ENCODE measurements at places on chromosomes 3 and 15.

DNA sequence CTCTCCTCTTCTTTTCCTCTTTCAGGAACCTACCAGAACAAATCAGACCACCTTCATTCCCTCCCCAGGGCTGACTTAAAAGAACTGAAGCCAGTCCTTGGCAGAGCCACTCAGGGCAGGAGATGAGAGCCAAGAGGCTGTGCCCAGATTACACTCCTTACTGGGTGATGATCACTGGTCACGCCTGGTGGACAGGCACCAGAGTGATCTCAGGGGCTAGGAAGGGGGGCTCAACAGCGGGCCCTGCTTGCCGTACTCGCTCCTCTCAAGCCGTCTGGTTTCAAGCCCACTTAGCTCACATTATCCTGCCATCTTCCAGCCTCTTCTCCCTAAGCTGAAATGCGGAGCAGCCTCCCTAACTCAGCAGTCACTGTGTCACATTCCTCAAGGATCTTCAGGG lies 1.7 kb upstream of the FAH start:
- no peak for DNase-seq

DNA sequence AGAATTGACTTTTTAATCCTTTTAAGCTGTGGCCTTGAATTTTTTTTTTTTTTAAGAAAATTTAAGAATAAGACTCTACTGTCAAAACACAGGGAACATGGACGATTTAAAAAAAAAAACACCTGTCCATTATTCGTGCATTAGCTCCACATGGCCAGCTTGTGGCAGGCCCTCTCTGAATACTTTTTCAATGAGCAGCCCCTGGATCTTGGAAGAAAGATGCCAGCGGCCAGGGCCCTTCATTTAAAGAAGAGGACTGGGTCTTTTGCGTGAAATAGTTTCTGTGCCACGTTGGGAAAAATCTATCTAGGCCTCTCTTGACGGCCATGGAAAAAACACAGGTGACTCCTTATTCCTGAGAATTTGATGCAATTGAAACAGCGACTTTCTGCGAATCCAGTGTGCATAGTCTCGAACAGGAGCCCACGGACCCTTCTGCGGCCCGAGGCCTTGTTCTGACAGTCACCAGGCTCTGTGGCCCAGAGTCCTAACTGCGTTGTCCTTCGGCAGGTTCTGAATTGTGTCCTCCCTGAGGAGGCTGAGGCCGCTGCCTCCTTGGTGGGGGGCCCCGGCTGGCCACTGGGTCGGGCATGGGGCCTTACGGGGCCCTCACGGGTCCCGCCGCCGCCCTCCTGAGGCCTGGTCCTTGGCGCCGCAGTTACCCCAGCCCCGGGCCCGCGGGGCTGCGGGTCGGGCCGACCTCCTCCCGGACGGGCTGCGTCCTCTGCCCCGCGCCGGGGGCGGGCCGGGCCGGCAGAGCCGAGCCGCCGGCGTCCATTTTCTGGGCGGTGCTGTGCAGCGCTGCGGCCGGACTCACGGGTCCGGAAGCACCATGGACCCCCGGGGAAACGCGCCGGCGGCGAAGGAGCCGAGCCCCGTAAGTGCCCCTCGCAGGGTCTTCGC lies 33.5 kb downstream of the ZBTB38 start:
- DNase-seq: no peak

GRCh38 chr3:48155122-48155521 lies 33.1 kb downstream of the CDC25A start:
- no peak for DNase-seq

DNA sequence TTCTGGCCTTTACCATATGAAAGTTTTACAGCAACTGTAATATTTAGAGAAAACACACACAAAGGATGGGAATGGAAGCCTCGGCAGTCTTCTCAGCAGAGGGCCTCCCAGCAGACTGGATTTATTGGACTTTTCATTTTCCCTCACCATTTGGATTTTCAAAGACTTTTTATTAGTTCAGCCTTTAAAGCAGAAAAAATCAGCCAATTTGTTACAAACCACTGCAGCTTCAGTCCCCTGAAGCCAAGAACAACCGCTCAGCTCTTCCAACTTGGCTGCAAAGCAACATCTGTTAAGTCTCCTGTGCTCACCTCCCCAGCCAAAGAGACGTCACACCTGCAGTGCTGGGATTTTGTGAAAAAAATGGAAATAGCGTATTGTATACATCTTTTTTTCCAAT lies 120.8 kb downstream of the GMPS start:
- DNase-seq: no peak

GRCh38 chr3:113498221-113499005 lies 16.5 kb downstream of the SPICE1 start:
- DNase-seq: no peak

DNA sequence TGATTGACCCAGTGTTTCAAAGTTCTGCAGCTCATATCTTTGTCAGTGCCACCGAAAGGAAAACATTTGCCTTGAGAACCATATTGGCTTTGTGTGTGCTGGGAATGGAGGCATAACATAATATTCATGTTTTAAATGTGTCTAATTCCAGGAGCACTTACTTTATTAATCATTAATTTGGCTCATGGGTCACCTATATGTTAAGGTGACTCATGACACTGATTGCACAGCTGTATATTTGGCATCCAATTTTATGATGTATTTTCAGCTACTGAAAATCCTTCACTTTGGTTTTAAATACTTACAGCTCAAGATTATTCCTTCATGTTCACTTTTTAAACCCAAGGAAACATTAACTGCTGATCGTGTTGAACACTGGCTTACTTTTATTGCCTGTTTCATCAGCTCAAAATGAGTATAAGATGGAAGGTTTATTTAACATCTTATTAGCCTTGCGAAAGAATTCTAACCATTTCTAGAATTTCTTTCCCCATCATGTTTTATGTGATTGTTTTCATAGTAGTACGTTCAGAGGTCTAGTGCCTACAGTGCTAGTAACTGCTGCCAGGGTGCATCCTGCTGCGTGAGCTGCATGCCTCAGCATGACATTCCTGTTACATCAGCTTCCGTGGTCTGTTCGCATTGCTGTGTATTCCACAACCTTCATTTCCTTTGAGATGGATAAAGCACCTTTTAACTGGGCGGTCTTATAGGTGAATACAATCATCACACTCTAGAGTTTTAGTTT lies 63.7 kb downstream of the LRCH3 start:
- DNase-seq: no peak

GRCh38 chr15:32105258-32106241 lies 75.2 kb downstream of the CHRNA7 start:
- DNase-seq: no peak

DNA sequence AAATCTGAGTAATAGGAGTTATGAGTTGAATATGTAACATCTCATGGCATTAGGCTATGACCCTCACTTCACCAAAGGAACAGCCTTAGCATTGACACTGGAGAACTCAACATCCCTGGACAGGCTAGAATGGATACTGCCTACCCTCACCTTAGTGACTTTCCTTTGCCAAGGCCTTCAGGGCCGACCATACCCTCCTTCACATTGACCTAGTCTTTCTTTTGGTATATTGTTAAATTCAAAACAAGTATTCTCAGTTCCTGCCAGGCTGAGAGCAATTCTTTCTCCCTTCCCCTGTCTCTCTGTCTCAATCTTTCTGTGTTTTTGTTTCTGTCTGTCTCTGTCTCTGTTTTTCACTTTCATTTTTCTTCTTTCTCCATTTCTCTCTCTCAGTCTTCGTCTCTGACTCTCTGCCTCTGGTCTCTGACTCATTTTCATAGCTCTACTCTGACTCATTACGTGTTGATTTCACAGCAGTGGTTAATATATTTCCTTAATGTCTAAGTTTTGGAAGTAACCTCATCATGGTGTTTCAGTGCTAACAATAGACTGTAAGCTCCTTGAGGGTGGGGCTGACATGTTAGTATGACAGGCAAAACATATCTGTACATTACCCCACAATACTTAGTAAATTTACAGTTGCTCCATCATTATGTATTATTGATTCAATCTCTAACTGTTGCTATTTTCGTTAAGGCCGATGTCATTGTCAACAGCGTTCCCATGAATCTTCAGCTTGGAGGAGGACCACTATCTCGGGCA lies 32.5 kb downstream of the PARP15 start:
- DNase-seq: no peak

Data from chondrocyte (in vitro differentiated cells).